Stromal cell of bone marrow (primary cell): ENCODE measurements at places on chromosomes 4 and X.

DNA sequence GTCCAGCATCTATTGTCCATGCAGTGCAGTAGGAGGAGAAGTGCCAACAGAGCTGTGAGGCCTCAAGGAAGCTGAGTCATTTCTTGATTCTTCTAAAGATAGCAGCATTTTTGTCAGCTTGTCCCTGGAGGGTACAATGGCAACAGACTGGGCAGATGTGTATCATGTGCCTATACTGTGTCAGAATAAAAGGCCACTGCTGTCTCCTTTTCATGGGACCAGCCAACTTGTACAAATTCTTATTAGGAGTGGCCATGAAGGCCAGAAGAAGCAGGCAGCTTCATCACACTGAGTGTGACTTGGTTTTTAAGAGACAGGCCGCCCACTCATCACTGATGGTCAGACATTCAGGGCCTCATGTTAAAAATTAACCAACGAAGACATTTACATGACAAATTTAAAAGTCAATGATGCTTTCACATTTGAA lies 185.0 kb upstream of the FAM241A start:
- DNase-seq, result peak; percentile 28

DNA sequence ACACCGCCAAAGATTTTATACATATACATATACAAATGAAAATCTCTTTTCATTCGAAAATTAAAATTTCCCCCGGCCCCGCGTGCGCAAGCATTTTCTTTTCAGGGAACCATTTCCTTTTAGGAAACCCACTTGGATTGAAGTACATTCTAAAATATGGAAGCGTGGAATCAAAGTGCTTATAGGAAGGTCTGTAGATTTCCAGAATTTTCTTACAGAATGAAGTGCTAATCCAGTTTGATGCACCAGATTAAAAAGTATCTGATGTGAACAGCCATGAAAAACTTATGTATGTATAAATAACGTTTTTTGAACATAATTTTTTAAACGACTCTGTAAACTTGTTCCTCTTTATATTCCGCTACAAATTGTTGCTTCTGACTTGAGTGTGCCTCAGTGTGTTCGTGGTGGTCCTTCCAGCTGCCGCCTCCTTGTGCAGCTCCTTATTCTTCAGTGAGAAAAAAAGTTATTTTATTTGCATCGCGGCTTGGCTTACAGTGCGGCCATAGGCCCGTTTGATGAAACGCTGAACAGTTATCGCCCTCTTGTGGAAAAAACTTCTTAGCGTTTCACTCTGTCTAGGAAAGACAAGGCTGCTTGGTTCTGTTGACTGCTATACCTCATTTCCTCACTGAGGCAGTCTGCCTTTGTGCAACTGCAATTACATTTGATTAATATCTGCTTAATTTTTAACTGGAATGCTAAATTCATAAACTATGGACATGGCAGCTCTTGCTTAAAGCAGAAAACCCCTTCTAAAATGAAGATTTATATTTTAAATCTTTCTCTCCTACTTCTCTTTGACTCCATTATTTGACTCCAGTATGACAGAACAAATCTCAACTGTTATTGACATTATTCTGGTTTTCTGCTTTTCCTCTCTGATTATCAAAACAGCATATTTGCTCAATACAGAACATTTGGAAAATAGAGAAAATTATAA lies 4.7 kb upstream of the NKX6-1 start:
- peak; percentile 52 for DNase-seq

- DNase-seq, result no peak
Observed at GRCh38 chrX:39950018-39950688, 147.6 kb downstream of the BCOR start.

DNA sequence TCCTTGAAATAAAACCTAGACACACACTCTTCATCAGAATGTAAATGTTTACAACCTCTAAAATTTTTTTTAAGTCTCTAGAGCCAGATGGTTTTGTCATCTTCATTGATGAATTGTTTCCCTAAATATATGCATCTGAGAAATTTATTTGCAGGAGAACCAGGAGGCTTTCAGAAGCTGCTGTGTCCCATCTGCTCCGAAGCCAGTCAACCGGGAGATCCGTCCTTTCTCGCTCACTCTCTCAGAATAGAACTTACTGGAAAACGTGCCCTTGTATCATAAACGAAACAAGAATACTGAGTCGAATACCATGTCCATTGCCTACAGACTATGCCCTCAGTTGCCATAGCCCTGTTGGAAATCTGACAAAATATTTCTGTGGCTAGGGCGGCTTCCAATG lies 103.5 kb downstream of the SLC34A2 start:
- DNase-seq, result no peak

- no peak for DNase-seq
Observed at GRCh38 chr4:155795991-155796390, 37.2 kb downstream of the GUCY1B1 start.

- DNase-seq, result peak; percentile 73
Observed at GRCh38 chr4:150078041-150078578, at the start of gene DCLK2. DCLK2 (plus strand) TSS chr4:150078445; CDS start chr4:150079028, 583 bp downstream.

- DNase-seq, result no peak
Observed at GRCh38 chr4:73945140-73945539, 36.7 kb downstream of the PF4 start.

DNA sequence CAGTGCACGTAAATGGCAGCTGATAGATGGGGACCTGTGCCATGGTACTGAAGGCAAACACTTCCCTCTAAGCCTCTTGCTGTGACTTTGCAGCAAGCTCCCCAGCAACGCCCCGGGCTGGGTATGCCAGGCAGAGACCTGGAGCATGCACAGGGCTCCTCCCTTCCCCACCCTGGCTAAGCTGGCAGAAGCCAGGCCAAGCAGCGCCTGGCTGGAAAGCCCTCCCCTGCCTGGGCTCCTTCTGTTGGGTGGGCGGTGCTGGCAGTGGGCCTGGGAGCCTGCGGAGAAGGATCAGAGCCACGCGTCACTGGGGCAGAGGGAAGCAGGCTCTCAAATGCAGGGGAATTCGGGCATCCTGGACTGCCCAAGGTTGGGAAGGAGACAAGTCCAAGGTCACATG lies 3.6 kb downstream of the ATP2B3 start:
- no peak for DNase-seq

- DNase-seq, result no peak
Observed at GRCh38 chrX:23616361-23616760, 50.9 kb upstream of the PRDX4 start.

- no peak for DNase-seq
Observed at GRCh38 chr4:818106-818921, 7.6 kb downstream of the CPLX1 start.

GRCh38 chr4:77310931-77311330 lies 153.9 kb downstream of the CCNG2 start:
- peak; percentile 3 for DNase-seq

DNA sequence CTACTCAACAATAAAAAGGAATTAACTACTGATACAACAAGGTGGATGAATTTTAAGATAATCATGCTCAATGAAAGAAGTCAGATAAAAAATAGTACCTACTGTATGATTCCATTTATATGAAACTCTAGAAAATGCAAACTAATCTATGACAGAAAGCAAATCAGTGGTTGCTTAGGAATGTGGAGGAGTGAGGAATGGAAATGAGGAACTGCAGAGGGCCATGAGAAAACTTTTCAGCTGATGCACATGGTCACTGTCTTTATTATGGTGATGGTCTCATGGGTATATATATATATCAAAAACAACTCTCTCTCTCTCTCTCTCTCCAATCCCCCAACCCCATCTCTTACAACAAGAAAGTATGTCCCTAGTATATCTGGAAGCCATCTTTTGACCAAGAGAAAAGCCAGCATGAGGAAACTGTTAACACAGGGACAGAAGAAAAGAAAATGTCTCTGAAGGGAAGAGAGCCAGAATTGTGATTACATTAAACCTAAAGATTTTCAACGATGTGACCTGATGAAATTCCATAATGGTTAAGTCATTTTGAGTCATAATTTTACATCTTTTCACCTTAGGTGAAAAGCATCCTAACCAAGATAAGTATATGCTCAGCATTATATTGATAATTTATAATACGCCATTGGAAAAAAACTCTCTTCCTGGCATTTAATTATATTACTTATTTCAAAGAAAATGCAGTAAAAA lies 8.5 kb upstream of the NFKB1 start:
- DNase-seq, result no peak

DNA sequence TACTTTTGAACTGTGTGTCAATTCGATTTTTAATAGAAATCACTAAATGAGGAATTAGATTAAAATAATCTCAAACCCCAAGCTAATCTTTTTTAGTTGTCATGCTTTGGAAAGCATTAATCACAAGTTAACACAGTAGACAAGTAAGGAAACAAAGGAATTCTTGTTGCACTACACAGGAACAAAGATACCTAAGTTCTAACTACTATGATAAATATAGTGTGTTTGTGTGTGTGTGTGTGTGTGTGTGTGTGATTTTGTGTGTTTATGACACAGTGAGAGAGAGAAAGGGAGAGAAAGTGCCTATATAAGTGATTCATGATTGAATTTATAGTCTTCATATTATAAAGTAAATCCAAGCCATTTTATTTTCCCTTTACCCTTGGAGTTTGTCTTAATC lies 931.4 kb downstream of the PCDH7 start:
- no peak for DNase-seq

DNA sequence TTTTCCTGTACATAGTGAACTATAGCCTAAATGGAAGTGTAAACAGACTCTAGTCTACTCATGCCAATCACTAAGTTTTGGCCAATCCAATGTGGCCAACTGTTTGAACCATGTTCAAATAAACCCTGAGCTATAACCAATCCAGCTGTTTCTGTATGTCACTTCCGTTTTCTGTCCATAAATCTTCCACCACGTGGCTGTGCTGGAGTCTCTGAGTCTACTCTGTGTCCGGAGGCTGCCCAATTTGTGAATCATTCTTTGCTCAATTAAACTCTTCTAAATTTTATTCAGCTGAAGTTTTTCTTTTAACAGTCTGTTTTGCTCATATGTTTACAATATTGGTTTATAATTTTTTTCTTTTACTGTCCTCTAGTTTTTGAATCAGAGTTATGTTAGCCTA lies 112.3 kb upstream of the BANK1 start:
- no peak for DNase-seq

GRCh38 chr4:184968784-184969201 lies 49.5 kb upstream of the HELT start:
- DNase-seq, result no peak

DNA sequence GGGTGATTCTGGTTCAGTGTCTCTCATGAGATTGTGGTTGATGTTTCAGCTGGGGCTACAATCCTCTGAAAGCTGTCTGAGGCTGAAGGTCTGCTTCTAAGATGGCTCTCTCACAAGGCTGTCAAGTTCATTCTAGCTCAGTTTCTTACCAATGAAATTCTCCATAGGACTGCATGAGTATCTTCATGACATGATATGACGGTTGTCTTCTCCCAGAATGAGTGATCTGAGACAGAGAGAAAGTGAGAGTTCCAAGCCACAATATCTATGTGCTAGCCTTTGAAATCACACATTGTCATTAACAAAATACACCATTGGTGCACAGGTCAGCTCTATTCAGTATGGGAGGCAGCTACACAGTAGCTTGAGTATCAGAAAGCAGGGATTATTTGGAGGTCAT lies 27.3 kb downstream of the PITX2 start:
- DNase-seq, result no peak

DNA sequence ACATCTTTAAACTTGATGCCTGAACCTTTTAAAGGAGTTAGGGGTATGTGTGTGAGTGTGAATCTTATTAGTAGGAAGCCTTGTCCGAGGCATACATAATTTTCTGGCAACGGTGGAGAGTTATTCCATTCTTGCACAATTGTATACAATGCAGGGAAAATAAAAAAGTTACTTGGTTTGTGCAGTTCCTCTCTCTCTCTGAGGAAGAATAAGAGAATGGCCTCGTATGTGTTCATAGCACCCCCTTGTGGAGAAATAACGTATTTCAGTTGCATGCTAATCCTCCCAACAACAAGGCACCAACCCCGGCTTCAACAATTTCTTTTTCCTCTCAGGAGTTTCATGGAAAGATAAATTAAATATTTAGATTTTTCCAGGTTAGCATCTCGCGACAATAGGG lies 33.7 kb upstream of the FGF13 start:
- DNase-seq, result peak; percentile 14

- DNase-seq, result no peak
Observed at GRCh38 chrX:29478336-29479069, 736.9 kb upstream of the MAGEB2 start.

- no peak for DNase-seq
Observed at GRCh38 chrX:28058901-28059300, 77.7 kb upstream of the DCAF8L1 start.

DNA sequence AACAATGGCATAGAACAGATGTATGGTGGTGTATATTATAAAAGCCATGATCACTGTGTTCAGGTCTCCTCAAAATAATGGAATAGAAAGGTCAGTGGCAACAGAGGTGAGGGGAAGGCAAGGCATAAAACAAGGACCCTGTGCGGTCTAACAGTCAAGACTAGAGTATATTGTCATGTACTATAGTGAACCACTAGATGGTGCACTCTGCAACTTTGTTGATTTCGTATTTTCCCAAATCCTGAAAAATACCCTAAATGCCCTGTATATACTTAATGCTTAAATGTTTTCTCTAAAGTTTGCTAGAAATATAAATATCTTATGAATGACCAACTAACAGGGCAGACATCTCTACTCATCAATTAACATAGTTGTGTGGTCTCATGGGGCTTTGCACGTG lies 453.0 kb downstream of the PCDH11X start:
- no peak for DNase-seq

DNA sequence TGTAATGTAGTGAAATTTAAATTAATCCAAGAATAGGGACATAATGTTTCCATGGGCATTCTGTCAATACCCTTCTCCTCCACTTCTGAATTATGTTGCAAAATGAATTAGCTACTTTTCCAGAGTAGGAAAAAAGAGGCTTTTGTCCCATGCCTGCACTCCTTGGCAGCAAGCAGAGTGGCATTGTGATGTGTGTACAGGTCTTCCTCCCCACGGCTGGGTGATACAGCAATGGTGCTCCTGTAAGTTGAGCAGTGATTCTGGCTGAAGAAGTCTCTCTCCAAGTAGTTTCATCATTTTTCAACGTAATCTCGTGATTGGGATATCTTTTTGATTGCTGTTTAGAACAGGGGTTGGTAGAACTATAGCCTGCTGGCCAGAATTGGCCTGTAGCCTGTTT lies 59.9 kb downstream of the KIT start:
- no peak for DNase-seq

- no peak for DNase-seq
Observed at GRCh38 chr4:76892001-76892400, 5.9 kb downstream of the SOWAHB start.

DNA sequence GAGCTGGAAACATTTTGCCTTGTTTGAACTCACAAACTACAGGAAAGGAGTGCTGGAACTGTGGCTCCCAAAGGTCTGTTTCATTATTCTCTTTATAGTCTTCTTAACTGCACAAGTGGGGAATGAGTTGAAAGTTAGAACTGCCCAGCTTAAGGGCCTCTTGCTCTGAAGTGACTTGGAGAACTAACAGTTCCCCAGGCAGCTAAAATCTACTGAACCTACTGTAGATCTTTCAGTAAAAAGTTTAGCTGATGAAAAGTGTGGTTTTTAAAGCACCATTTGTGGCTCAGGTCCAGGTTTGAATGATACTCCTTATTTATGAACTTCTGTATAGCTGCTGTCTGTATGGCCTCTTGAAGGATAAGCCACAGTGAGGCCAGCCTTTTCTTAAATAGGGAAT lies 353.8 kb downstream of the MAPK10 start:
- no peak for DNase-seq

GRCh38 chr4:153643406-153644383 lies 40.4 kb upstream of the TLR2 start:
- DNase-seq, result peak; percentile 8

- DNase-seq, result no peak
Observed at GRCh38 chrX:149511081-149511480, 6.0 kb upstream of the IDS start.
